ENCODE measurements at places on chromosomes 12 and 14. TPM values are rescaled to one million over a fixed set of nuclear protein-coding genes. Genes with fewer than 3 reads are reported as not detected.

Gene KRT72
- not detected for polyA plus RNA-seq

Gene GSG1
- polyA plus RNA-seq = 8.1 TPM

Gene TMEM233
- not detected for polyA plus RNA-seq

Gene CYP46A1
- 3.1 TPM for polyA plus RNA-seq

Gene EMP1
- 146 TPM for polyA plus RNA-seq

Gene NAA30
- 28.7 TPM for polyA plus RNA-seq

Gene CACNA1C
- polyA plus RNA-seq = 3.0 TPM

Gene GRIP1
- polyA plus RNA-seq = 1.7 TPM

Gene TPH2
- not detected for polyA plus RNA-seq

Gene C1S
- polyA plus RNA-seq = 119 TPM

Gene NYNRIN
- 38.5 TPM for polyA plus RNA-seq

Gene IL31
- polyA plus RNA-seq = not detected

Gene SERPINA12
- polyA plus RNA-seq = not detected

Gene GPD1
- polyA plus RNA-seq = 15.0 TPM

Gene AQP6
- polyA plus RNA-seq = not detected

Gene CMA1
- 0.26 TPM for polyA plus RNA-seq

Gene LRIG3
- 24.2 TPM for polyA plus RNA-seq

Gene RNASE7
- 0.11 TPM for polyA plus RNA-seq

Gene SRRM4
- polyA plus RNA-seq = 1.2 TPM

Gene GLT1D1
- not detected for polyA plus RNA-seq

Gene NEMF
- not detected for polyA plus RNA-seq

Gene KRT75
- polyA plus RNA-seq = not detected

Gene EFS
- polyA plus RNA-seq = 38.6 TPM

Gene RFX4
- polyA plus RNA-seq = not detected

Gene HOXC4
- 8.1 TPM for polyA plus RNA-seq

Gene TCL1A
- polyA plus RNA-seq = 0.99 TPM

Gene IL26
- not detected for polyA plus RNA-seq

Gene TBX5
- 6.4 TPM for polyA plus RNA-seq

Gene OR4K13
- polyA plus RNA-seq = not detected

Gene PPP4R4
- not detected for polyA plus RNA-seq

Gene KLRD1
- polyA plus RNA-seq = 0.26 TPM

Gene C12orf50
- polyA plus RNA-seq = 0.18 TPM

Gene CDH24
- polyA plus RNA-seq = 3.3 TPM

Gene PLEKHG3
- polyA plus RNA-seq = 17.7 TPM

Gene KCNMB4
- polyA plus RNA-seq = 19.1 TPM

Gene TOMM20L
- 0.95 TPM for polyA plus RNA-seq

Gene GPR65
- 0.43 TPM for polyA plus RNA-seq

Gene OAS1
- 2.9 TPM for polyA plus RNA-seq

Gene KLHDC1
- 5.0 TPM for polyA plus RNA-seq

Gene AGAP2
- 7.1 TPM for polyA plus RNA-seq

All from muscle of arm (tissue), 14 donors.